ENCODE measurements at places on chromosomes 7 and 10.

GRCh38 chr10:132307823-132308586, at the start of gene STK32C:
Gene STK32C (minus strand): TSS chr10:132307950. CDS start chr10:132307833, 117 bp downstream.
- DNase-seq: no peak

- no peak for DNase-seq
Measured at GRCh38 chr7:115630049-115630448, 400.5 kb downstream of the TFEC start.

GRCh38 chr10:36232935-36233334, 590.8 kb upstream of the FZD8 start:
- no peak for DNase-seq

DNA sequence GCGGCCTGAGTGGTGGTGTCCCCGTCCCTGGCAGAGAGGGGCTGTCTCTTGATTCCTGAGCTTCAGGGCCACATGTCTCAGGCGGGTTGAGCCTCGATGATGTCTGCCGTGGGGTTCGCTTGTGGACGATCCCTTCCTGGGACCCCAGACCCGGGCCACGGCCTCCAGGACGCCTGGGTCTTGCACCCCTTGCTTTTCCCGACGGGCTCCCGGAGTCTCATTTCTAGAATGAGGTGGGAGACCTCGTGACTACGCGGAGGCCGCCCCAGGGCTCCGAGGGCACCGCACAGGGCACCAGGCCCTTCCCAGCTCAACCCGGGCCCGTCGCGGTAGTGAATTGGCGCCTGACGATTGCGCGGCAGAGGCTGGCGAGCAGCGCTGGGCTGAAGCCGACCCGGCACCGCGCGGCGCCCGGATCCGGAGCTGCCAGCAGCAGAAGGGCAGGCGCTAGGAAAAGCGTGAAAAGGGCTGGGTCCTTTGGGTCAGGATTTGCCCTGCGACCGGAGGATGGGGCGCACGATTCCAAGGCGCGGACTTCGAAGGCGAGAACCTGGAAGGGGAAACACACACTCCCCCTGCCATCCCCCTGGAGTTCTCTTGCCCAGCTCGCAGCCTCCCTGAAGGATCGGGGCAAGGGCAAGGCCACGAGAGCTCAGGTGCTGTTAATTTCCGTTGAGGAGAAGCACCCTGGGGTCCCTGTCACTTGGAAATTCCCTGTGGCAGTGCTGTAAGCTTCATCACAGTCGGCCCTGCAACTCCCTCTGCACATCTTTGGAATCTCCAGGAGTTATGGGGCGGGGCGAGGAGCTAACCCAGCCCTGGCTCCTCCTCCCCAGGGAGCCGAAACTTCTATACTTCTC, 15.5 kb downstream of the TLX1 start:
- no peak for DNase-seq

DNA sequence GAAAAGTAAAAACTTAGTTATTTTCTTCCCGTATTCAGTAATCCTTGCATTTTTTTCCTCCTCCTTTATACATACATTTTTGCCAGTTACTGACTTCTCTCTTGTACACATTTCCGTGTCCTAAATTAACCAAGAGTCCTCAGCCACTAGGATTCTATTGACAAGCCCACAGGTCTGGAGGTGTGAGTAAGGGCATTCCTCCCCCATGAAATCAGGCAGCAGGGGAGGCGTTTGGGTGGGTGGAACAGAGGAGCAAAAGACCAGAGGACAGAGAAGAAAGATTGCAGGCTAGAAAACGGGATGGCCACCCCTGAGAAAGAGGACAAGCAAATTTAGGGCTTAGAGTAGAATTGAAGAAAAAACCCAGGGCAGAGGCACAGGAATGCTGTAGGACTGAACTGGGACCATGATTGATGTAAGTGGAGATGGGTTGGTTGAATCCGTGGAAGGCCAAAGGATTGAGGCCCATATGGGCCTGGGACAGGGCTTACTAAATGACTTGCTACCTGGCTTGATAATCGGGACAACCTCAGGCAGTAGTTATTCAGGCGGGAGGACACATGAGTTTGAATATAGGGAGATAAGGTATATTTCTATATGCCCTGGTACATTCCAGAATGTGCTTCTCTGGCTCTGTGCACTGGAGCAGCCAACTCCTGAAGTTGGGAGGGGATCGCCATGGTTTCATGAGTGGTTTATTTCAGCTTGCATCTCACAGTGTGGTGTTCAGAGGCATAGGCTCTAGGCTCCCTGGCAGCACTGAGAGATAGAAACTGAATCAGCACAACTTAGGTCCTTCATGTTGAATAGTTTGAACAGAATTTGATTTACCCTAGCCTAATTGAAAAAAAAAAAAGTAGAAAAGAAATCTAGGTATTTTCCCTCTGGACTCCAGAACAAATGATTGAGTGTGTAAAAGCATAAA, 28.0 kb downstream of the IKZF1 start:
- no peak for DNase-seq

GRCh38 chr10:119942973-119943372, 50.4 kb downstream of the SEC23IP start:
- DNase-seq: no peak

DNA sequence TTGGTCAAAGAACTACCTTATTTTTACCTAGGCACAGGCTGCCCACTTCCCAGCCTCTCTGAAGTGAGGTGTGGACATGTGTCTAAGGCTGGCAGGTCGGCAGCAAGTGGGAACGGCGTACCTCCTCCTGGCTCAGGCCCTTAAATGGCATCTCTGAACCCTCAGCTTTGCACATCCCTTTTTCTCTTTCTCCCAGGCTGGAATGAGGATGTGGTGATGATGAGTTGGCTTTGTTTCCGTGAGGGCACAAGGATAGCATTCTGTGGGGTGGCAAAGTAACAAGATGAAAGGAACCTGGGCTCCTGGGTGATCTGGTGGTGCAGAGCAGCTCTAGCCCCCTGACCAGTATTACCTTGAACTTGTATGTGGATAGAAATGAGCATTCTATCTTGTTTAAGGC, 196.8 kb downstream of the REEP3 start:
- DNase-seq: no peak

DNA sequence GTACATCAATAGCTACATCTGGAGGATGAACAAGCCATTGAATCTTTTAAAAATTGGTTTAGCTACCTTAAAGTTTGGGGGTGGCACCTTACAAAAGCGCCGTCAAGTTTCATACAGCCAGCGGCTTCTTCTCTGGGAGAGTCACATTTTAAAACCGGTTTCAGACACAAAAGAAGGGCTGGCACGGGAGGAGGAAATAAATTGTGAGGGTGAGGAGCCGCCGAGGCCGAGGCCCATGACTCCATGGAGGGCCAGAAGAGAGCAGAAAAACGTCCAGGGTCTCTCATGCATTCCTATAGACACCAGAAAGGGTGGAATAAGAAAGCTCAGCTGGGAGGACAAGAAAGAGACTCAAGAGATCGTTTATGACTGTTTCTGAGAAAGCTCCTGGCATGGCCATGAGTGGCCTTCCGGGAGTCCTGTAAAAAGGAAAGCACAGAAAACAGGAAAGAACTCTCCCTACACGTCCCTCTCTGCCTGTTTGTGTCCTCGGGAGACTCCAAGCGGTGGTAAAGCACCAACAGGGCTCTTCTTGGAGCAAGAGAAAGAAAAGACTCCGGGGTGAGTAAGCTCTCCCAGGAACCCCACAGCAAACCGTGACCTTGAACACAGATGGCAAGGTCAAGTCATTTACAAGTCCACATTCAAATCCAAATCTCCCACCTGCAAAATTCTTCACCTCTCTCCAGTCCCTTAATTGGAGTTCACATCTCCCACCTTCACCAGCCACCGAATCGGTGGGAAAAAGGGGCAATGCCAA, 1.8 kb downstream of the FRAT2 start:
- DNase-seq: no peak

DNA sequence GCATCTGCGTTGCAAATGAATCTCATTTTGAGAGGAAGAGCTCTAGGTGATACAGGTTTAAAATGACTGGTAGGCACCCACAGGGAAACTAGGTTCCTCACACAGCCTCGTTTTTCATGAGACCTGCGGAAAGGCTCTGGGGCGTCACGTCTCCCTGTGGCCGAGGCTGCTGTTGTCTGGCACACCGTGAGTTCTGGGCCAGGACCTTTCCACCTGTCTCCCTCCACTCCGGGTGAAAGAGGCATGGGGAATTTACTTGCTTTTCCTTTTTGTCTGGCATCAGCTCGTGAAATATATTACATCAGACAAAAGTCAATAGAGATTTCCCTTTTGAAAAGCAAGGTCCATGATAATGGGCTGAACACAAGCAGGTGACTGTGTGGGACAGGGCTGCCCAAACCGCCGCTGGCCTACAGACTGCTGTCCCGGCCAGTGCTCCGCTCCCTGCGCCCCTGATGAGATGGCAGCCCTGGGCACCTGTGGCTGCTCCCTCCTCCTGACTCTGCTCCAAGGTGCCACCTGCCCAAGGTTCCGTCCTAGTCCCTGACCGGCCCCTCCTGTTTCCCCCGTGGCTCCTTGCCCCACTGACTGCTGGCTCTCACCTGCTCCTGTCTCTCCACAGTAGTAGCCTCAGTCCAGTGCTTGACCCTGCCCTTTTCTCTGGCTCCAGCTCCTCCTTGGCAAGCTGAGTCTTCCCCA, 109.6 kb downstream of the NKX6-2 start:
- no peak for DNase-seq

DNA sequence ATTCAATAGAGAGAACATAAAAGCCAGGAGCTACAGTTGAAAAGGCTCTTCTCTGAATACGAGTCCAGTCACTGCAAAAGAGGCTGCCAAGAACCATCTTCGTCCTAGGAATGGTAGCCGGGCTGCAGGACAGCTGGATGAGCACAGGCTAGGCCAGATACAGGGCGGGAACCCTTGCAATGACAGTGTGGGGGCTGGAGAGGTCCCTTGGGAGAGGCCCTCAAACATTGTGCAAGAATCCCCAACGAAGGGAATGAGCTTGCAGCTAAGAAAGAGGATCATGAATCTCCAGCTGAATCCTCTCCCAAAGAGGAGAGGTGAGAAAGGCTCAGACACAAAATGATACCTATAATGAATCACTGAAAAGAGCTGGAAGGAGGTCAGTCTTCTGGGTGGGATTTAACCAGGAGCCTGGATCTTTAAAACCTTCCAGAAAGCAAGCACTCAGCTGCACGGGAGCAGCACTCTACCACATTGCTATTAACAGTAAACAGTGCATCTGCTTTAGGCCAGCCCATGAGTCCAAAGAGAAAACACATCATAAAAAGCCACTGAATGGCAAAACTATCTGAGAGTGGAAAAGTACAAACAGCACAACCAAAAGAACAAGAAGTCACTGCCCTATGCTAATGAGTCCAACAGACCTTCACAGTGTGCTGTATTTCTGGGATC, 287.9 kb downstream of the TNS3 start:
- DNase-seq: no peak

- no peak for DNase-seq
Measured at GRCh38 chr7:51079494-51079893, 237.1 kb downstream of the COBL start.
